ENCODE measurements at places on chromosomes 1 and 21.

- no peak for DNase-seq
Measured at GRCh38 chr21:14740692-14741091, 194.6 kb upstream of the SAMSN1 start.

DNA sequence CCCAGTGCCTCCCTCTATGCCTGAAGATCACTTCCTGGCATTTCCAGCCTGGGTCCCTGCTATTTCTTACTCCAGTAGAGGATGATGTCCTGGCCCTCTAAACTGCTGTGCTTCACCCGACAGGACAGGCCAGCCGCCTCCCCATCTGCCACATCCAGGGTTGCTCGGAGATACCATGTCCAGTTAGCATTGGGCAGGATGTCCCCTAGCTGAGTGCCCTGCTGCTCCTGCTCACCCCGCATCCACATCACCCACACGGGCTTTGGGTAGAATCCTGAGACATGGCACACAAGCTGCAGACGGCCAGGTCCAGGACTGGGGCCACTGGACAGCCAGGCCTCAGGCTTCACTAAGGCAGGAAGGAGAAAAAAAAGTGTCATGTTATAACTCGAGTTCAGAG lies 2.0 kb downstream of the CD1B start:
- DNase-seq = no peak

DNA sequence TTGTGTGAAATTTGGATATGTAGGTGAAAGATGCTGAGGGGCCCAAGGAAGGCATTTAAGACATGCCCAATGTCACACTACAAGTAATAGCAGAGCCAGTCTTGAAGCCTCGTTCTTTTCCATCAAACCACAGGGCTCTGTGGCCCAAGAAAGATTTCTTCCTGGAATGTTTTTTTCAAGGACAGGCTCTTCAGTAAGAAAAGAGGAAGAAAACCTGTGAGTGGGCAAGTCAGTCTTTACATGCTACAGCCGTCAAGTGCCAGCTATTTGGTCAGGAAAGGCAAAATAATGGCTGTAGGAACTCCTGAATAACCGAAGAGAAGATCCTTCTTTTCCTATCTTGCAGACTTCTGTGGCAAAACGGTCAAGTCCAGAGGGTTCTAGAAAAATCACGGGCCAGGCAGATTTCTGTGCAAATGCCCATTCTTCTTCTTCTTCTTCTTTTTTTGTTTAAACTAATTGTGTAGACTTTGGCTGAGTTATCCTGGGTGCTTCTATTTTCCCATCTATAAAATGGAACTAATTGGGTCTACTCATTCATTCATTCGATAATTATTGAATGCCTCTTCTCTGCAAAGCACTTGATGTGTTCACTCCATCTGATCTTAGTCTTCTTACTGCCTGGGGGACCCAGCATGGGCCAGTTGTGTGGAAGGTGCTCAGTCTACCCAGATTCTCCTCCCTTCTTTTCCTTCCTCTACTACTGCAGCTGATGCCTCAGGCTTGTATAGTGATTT lies 1.9 kb upstream of the ID3 start:
- no peak for DNase-seq

DNA sequence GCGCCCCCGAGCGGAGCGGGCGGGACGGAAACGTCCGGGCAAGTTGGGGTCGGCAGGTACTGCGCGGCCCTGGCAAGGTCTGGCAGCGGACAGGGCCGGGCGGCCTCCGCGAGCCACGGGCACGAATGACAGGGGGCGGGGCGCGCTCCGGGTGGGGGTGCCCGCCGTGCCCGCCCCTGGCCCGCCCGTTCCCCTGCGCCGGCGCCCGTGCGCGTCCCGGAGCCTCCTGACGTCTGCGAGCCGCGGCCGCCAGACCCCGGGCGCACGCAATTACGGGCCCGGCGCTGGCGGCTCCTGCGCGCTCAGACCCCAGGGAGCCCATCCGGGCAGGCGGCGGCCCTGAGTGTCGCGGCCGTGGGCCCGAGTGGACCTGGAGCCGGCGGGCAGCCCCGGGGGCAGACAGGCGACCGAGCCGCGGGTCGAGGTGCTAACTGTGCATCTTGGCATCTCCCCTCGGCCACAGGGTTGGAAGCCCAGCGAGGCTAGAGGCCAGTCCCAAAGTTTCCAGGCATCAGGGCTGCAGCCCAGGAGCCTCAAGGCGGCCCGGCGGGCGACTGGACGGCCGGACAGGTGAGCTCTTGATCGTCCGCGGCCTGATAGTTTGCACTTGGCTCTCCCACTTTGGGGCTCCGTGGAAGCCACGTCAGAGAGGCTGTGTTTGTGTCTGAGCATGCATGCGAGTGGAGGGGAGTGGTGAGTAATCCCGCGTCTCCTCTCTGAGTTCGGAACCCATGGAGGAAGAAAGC lies 918 bp downstream of the MIB2 start:
- no peak for DNase-seq

DNA sequence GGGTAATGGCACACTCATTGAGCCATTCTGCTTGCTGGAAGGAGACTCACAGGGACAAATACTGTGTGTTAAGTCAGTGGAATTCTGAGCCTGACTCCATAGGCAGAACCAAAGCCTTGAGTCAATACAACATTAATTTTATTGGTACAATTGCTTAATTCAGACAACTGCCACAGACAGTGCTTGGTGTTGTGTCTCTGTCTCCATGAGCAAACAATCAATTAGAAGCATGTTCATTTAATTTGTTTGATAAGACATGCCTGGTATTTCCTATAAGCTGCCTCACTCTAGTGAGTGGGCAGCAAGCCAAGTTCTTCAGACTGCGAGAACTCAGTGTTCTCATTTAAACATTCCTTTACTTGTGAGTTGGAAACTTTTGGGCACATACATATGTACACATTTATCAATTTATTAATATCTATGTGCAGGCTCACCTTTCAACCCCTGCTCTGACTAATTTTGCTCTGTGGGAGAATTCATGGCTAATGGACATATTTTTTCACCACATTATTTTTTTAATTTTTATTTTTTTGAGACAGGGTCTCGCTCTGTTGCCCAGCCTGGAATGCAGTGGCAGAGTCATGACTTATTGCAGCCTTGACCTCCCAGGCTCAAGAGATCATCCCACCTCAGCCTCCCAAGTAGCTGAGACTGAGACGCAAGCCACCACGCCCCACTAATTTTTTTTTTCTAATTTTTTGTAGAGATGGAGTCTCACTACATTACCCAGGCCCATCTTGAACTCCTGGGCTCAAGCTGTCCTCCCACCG lies 4.5 kb upstream of the SRSF10 start:
- no peak for DNase-seq

DNA sequence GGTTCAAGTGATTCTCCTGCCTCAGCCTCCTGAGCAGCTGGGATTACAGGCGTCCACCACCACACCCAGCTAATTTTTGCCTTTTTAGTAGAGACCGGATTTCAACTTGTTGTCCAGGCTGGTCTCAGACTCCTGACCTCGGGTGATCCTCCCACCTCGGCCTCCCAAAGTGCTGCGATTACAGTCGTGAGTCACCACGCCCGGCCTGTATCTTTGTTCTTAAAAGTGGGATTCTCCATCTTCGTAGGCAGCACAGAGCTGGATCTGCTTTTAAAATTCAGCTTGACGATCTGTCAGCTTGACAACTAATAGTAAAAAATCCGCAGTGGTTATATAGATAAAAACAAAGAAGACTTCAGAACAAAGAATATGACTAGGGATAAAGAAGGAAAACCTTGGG lies 2.8 kb upstream of the GNG4 start:
- DNase-seq = no peak
